Activated CD8-positive, alpha-beta memory T cell treated with anti-CD3 and anti-CD28 coated beads for 48 hours (primary cell): ENCODE measurements at places on chromosomes 7 and 10.

GRCh38 chr10:62710182-62710581, 94.3 kb upstream of the ADO start:
- DNase-seq: no peak

GRCh38 chr10:70088308-70088698, 35.7 kb downstream of the MACROH2A2 start:
- DNase-seq: no peak

DNA sequence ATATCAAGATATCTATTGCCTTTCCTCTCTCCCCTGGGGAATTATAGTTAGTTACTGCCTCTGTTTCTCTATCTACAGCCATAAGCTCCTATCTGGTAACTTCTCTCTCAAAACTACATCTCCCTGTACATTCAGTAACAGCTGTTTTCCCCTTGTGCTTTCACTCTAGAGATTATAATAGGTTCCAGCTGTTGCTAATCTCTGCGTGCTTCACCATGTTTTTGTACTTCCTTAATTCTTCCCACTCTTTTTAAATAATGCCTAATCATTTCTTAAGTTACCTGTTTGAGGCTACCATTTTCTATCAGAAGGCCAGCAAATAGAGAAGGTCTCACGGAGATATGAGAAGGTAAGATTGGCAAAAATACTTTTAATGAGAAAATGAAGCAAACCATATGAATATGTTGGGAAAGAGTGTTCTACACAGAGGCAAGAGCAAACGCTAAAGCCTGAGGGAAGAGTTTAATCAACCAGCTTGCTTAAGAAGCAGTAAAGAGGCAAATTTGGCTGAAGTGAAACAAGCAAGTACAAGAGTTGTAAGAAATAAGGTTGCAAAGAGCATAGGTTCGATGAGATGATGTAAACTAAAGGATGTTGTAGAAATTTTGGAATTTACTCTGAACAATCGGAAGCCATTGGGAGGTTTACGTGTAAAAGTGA, 101.9 kb upstream of the HGF start:
- no peak for DNase-seq

GRCh38 chr7:117036053-117036669, 82.9 kb downstream of the ST7 start:
- DNase-seq: no peak

- DNase-seq: no peak
These were observed 100.2 kb downstream of the ATXN7L1 start for GRCh38 chr7:105776068-105776790.

- DNase-seq: no peak
These were observed 66.0 kb downstream of the GRK5 start for GRCh38 chr10:119273413-119273812.

- no peak for DNase-seq
These were observed 580.1 kb downstream of the CCSER2 start for GRCh38 chr10:84908491-84908890.

- no peak for DNase-seq
These were observed 305.1 kb downstream of the PTPRN2 start for GRCh38 chr7:158282461-158283001.

DNA sequence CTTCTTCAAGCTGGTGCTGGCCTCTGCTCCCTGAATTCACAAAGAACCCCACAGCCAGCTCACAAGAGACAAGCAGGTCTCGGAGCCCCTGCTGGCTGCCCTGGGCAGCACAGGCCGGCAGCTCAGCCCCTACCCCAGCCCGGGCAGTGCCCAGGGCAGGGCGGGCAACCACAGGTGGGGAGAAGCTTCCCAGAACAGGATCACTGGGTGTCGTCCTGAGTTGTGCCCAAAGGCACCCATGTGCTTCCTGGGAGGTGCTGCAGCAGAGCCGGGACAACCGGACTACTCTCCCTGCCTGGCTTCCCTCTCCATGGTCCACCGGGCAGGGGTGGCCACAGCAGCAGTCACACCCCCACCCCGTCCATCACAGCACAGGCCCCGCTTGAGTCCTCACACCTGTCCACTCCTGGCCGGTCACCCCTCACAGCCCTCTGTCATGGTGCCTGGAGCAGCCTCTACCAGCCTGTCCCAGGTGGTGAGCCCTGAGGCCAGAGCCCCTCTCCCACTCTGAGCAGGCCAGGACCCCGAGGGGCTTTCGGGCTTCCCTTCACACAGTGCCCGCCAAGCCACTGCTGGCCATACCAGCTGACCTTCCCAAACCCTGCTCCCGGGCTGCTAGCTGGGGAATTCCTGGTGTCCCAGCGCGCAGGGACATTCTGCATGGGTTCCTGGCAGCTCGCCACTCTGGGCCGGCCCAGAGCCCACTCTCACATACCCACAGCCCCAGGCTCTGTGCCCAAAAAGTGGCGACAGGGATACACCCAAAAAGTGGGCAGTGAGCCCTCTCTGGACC, 3.1 kb downstream of the RASGEF1A start:
- no peak for DNase-seq

- no peak for DNase-seq
These were observed 22.9 kb upstream of the NANOS1 start for GRCh38 chr10:119006451-119007210.

- DNase-seq: no peak
These were observed 14.0 kb downstream of the ARL4A start for GRCh38 chr7:12701433-12701832.

GRCh38 chr10:48523212-48523819, 81.6 kb downstream of the ARHGAP22 start:
- no peak for DNase-seq

GRCh38 chr10:71553432-71553831, 156.7 kb downstream of the CDH23 start:
- no peak for DNase-seq

GRCh38 chr7:87564296-87564963, 36.3 kb downstream of the ABCB1 start:
- DNase-seq: no peak

DNA sequence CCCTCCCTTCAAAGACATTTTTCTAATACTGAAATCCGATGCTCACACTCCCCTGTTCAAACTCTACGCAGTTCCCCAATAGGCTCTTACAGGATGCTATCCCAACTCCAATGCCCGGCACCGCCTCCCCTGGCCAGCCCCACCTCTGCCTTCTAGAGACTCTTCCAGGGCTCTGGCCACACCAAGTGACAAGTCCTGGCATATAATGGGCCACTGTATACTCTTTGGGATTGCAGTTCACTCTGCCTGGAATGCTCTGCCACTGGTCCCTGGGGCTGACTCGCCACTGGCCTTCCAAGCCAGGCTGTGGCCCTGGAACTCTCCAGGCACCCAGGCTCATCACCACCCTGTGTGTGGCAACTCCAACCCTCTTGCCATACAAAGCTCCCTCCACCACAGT, 3.1 kb upstream of the BRI3 start:
- DNase-seq: no peak

- DNase-seq: no peak
These were observed 143.4 kb upstream of the GLI3 start for GRCh38 chr7:42380401-42380800.

- DNase-seq: no peak
These were observed 170.2 kb upstream of the GLI3 start for GRCh38 chr7:42407021-42407710.

- no peak for DNase-seq
These were observed 313.9 kb upstream of the ZNF32 start for GRCh38 chr10:43962346-43963191.

GRCh38 chr10:31578181-31578852, 259.3 kb downstream of the ZEB1 start:
- DNase-seq: no peak

DNA sequence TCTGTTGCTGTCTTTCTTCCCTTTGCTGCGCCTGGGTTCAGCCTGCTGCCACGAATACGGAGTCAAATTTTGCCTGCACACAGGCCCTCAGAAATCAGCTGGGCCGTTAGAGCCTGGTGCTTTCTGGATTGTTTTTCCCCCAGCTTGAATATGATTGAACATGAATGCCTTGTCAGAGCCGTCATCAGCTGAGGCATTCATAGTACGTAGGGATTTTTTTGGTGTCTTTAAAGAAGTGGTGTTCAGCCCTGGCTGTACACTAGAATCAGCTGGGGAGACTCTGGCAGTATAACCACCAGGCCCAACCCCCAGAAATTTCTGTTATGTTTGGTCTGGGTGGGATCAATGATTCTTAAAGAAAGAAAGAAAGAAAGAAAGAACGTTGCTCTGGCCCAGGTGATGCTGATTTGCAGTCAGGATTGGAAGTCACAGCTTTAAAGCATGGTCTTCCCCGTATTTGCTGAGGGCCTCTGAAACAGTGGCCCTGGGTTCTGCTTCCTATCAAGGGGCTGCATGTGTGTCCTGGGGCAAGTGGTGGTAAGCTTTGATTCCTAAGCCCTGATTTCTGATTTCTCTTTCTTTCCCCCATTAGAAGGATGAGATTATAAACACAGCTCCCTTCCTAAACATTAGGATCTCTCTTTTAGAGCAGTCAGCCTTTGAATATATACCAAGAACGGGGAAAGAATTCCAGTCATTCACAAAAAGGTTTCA, 24.7 kb downstream of the NUB1 start:
- no peak for DNase-seq

GRCh38 chr10:113552701-113553100, at the start of gene HABP2:
Gene HABP2 (plus strand): TSS chr10:113553053. CDS start chr10:113553122, 69 bp downstream.
- no peak for DNase-seq

DNA sequence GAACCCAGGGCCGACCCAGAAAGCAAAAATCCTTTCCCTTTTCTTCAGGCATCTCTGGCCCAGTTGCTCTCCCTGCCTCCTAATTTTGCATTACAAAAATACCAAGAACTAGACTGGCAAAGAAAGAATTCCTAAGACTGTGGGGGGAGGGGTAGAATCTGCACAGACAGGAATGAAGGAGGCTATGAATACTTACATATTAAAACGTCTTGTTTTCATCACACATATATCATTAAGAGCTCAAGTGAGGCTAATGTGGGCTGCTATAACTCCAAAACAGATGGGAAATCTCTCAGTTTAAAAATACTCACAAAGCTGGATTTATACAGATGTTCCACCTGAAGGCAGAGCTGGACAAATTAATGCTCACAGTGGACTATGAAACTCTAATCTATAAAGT, 29.2 kb upstream of the MKX start:
- no peak for DNase-seq
